H1 (cell line): ENCODE measurements at places on chromosomes 13 and 19. TPM values are rescaled to one million over a fixed set of nuclear protein-coding genes. Genes with fewer than 3 reads are reported as not detected.

TNFSF13B gene
- total RNA-seq = not detected in 2 replicates

SIGLEC10 gene
- not detected in 2 replicates for total RNA-seq

ZNF442 gene
- 2.0 and 2.4 TPM in 2 replicates for total RNA-seq

SH2D3A gene
- 20.0 and 22.1 TPM in 2 replicates for total RNA-seq

ZNF724 gene
- 62.3 and 67.2 TPM in 2 replicates for total RNA-seq

CD79A gene
- 0.54 TPM in 1 of 2 replicates, not detected in the other for total RNA-seq

IL4I1 gene
- total RNA-seq = 0.67 and 0.76 TPM in 2 replicates

CERS1 gene
- 18.6 and 23.1 TPM in 2 replicates for total RNA-seq

VSTM2B gene
- total RNA-seq = 1.2 and 1.5 TPM in 2 replicates

FOSB gene
- 1.3 and 2.7 TPM in 2 replicates for total RNA-seq

TRPM4 gene
- 11.3 and 12.6 TPM in 2 replicates for total RNA-seq

GRCh38 chr19:16094360-16095070 lies 17.2 kb upstream of the RAB8A start:
- no peak for DNase-seq

DNA sequence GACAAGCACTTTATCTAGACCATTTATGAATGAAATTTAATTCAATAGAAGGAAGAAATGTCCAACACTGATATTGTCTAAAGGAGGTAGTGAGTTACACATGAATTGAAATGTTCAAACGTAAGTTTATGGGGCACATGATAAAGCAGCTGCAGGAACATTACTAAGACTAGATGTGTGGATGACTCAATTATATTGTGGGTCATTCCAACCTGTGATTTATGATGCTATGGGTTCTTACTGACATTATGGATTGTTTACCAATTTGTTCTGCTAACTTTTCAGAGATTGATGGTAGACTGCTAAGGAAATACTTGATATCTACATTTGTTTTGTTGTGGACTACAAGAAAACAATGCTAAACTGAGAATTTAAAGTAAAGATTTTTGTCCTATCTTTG lies 56.1 kb upstream of the ATXN8OS start:
- DNase-seq = no peak

GRCh38 chr13:78714717-78715116 lies 55.8 kb upstream of the OBI1 start:
- no peak for DNase-seq

- DNase-seq = no peak
These were observed 605.3 kb upstream of the SLC10A2 start for GRCh38 chr13:103671547-103671946.

DNA sequence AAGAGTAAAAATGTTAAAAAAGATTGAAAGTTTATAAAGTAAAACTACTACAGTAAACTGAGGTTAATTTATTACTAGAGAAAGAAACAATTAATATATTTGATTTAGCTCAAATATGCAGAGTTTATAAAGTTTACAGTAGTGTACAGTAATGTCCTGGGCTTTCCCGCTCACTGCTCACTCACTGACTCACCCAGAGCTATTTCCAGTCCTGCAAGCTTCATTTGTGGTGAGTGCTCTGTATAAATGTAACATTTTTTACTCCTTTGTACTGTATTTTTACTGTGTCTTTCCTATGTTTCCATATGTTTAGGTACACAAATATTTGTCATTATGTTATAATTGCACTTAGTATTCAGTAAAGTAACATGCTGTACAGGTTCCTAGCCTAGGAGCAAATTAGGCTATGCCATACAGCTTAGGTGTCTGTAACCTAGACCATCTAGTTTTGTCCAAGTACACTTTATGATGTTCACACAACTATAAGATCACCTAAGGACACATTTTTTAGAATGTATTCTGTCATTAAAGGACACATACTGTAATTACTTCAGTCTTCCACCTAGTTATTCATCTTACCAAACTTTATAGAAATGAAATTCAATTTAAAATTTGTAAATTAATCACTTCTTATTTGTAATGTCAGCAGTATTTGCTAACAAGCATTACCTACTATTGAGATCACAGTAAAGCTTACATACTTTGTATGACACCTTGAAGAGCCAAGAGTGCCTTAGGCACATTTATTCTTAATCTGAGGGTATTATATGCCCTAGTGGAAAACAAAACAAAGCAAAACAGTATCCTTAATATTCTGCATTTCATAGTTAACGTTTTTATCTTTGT lies 683.4 kb downstream of the PCDH9 start:
- DNase-seq = no peak

- no peak for DNase-seq
These were observed 483.1 kb downstream of the GPC6 start for GRCh38 chr13:93709506-93710244.

- no peak for DNase-seq
These were observed 48.2 kb downstream of the PIN1 start for GRCh38 chr19:9883231-9883758.

DNA sequence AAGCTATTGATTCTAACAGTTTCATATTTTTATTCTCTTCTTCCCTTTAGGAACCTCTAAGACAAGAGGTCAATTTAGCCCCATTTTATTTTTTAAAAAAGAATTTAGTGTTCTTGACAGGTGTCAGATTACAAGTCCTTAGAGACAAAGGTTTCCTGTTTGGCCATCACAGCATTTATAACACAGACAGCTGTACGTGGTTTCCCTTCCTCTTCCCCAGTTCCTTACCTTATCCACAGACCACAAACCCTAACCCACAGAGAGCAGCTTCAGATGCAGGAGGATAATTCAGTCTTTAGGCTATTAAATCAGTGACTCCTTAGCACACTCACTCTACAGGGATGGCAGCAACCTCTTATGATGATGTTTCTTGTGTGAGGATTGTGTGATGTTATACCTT lies 1210.1 kb downstream of the DIAPH3 start:
- DNase-seq = no peak

GRCh38 chr19:45484273-45484945 lies 12.4 kb downstream of the RTN2 start:
- no peak for DNase-seq

GRCh38 chr19:17847538-17848366 lies at the start of gene JAK3:
Gene JAK3 (minus strand): TSS chr19:17847982. CDS start chr19:17844417, 3,565 bp downstream.
- DNase-seq = peak; percentile 90

- DNase-seq = no peak
These were observed 139.2 kb downstream of the PCDH20 start for GRCh38 chr13:61276401-61276800.

DNA sequence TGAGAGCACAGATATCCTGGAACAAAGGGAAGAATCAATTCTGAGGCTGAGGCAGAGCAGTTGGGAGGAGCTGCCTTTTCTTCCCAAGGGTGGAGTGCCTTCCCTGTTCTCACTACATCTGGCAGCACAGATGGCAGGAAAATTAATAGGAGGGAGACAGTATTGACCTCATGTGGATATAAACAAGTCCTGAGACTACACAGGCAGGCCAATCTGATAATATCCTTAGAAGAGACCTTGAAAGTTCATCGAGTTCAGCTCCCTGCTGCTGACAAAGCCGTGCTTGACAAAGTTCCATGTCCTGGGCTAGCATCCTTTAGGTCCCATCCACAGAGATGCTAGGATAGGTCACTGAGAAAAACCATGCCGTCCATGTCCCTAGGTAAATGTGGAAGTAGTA lies 1451.5 kb downstream of the EFNB2 start:
- DNase-seq = no peak

DNA sequence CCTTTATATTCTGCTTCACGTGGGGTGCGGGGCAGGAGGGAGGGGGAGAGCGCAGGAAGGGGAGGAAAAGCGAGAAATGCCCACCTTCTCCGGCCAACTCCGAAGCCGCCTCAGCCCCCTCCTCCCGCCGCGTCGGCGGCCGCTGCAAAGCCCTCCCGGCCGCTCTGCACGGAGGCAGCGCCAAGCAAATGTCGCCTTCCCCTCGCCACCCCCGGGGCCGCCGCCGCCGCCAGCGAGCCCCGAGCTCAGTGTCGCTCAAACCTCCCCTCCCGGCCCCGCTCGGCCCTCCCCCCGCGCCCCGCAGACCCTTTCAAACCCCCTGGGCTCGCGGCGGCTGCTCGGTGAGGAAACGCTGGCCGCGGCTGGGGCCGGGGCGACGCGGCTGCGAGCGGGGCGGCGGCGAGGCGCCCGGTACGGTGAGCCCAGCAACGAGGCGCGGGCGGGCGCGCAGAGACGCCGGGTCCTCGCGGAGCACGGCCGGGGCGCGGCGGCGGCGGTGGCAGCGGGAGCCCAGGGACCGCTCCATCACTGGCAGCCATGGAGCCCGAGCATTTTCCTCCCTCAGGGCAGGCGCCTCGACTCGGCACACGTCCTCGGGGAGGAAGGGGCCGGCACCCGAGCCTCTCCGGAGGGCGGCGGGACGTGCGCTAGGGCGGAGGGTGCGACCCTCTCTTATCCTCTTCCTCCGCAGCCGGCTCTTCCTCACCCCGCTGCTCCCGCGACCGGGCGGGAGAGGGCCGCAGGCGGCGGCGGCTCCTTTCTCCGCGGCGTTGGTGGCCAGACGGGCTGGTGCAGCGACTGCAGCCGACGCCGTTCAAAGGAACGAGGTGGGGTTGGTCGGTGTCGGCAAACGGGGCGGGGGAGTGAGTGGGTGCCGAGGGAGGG lies 463 bp upstream of the TSC22D1 start:
- DNase-seq = no peak

- DNase-seq = peak; percentile 86
These were observed 4.7 kb upstream of the ZNF428 start for GRCh38 chr19:43623889-43624670.

GRCh38 chr13:114151565-114152284 lies 19.3 kb upstream of the RASA3 start:
- DNase-seq = no peak

- no peak for DNase-seq
These were observed 9.0 kb upstream of the TEX26 start for GRCh38 chr13:30923418-30923817.

DNA sequence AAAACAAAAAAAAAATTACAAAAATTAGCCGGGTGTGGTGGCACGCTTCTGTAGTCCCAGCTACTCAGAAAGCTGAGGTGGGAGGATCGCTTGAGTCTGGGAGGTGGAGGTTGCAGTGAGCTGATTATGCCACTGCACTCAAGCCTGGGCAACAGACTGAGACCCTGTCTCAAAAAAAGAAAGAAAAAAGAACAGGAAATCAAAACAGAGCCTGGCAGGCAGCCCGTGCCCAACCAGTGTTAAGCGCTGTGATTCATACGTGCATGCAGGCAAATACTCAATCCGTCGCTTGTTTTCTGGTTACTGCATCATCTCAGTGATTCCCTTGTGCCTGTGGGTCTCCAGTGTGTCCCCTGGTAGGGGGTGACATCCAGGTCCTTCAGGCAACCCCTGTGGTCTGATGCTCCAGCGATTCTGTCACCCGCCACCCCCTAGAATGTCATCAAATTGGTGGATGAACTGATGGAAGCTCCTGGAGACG lies 18.1 kb downstream of the DDX39A start:
- DNase-seq = no peak

GRCh38 chr13:46170687-46171086 lies 11.3 kb downstream of the LCP1 start:
- no peak for DNase-seq

GRCh38 chr19:38294090-38294489 lies 10.0 kb upstream of the C19orf33 start:
- DNase-seq = no peak

- DNase-seq = no peak
These were observed 1203.5 kb upstream of the PRR20A start for GRCh38 chr13:55937180-55937579.

GRCh38 chr19:17931532-17932191 lies 1.2 kb upstream of the CCDC124 start:
- peak; percentile 80 for DNase-seq

DNA sequence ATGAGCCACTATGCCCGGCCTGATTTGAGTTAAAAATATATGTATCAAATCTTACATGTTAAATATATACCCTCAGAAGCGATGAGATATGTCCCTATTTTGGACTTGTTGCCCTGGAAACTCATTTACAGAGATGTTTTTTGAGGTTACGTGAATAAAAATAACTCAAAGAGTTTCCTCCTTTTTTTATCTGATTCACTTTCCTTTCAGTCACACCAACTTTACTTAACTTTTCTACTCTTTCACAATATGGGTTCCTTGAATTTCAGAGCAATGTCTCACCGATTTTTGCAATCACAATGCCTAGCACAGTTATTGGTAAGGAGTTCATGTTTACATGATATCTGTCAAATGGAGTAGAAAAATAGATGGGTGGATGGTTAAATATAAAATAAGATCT lies 2.3 kb downstream of the OR7C2 start:
- DNase-seq = no peak

DNA sequence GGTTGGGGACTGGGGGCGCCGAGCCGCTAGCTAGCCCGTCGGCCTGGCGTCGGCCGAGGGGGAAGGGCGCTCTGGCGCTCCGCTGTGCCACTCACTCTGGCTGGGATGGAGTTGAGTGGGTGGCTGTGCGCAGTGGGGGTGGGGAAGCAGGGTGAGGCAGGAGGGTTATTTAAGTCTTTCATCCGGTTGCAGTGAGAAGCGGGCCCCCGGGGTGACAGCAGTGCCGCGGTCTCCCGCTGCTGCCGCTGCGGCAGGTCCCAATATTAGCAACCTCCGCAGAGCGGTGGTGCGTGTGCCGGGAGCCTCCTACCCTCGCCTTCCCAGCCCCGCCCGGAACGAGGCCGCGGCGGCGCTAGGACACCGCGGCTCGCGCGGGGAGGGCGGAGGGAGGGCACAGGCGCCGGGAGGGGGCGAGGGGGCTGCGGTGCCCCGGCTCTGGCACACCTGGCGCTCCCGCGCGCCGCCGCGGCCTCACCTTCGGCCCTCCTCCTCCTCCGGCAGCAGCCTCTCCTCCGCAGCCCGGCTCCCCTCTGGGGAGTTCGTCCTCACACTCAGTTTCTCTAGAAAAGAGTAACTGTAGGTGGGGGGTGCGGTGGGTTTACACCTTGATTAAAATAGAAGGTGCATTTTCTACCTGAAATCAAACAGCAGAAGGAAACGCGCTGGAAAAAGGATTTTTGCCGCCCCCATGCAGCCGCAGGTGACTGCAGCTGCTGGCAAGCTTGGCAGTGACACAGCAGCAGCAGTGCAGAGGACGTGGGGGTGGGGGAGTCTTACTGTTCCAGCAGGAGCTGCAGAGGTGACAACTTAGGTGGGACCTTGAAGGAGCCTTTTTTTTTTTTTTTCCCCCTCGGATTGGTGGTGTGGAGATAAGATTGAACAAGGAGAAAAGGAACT lies 4.5 kb downstream of the FGF9 start:
- DNase-seq = peak; percentile 68

GRCh38 chr13:53285896-53286430 lies 257.4 kb downstream of the OLFM4 start:
- no peak for DNase-seq
